ENCODE measurements at places on chromosomes 12 and 14.

DNA sequence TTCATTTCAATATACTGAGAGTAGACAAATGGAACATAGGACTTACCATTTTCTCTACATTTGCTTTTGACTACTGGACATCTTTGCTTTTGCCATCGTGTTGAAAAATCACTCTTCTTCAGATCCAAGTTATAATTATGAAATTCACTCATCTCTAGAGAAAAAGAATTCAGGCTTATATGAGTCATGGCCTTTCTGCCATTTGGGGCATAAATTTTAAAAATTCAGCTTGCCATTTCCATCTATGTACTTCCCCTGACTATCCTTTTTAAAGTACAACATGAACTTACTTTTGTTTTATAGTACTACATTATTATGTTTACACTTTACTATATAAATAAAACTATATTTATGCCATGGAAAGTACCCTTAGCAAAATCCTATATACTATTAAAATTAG is 3.0 kb downstream of the KLRK1 start:
- DNase-seq, result no peak

GRCh38 chr12:113088037-113088436 is 31.5 kb downstream of the DTX1 start:
- no peak for DNase-seq

GRCh38 chr14:89226801-89227495 is 190.1 kb downstream of the FOXN3 start:
- no peak for DNase-seq

- DNase-seq, result no peak
Observed at GRCh38 chr12:113471619-113472171, at the start of gene LHX5. TSS of gene LHX5 (minus strand) at chr12:113471871. CDS start at chr12:113471498, 373 bp downstream.

DNA sequence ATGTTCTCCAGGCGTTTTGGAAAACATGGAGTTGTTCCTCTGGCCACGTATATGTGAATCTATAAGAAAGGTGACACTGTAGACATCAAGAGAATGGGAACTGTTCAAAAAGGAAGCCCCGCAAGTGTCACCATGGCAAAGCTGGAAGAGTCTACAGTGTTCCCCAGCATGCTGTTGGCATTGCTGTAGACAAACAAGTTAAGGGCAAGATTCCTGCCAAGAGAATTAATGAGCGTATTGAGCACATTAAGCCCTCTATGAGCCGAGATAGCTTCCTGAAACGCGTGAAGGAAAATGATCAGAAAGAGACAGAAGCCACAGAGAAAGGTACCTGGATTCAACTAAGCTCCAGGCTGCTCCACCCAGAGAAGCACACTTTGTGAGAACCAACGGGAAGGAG is 92.5 kb upstream of the EIF5 start:
- DNase-seq, result no peak

- DNase-seq, result no peak
Observed at GRCh38 chr14:60064491-60065072, 27.1 kb upstream of the PCNX4 start.

- DNase-seq, result no peak
Observed at GRCh38 chr12:125202421-125202820, 137.2 kb downstream of the AACS start.

GRCh38 chr14:87002776-87003175 is 990.2 kb downstream of the GALC start:
- no peak for DNase-seq

DNA sequence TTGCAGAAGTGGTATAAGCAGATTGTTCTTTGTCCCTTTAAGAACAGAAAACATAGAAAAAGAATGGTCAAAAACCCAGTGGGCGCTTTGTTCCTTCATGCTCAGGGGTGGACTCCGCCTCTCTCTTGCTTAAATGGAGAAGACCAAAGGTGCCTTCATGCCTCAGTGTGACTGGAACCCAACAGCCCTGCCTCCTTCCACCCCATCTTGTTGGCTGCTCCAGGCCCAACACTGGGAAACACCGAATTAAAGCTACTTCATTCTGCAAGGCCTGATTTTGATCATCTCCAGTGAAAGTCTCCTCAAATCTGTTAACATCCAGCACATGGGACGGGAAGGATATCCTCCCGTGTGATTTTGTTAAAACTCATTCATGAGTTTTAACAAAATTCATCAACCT is 103.7 kb downstream of the BCL11B start:
- DNase-seq, result no peak

- no peak for DNase-seq
Observed at GRCh38 chr12:51196547-51196946, 21.3 kb downstream of the POU6F1 start.

DNA sequence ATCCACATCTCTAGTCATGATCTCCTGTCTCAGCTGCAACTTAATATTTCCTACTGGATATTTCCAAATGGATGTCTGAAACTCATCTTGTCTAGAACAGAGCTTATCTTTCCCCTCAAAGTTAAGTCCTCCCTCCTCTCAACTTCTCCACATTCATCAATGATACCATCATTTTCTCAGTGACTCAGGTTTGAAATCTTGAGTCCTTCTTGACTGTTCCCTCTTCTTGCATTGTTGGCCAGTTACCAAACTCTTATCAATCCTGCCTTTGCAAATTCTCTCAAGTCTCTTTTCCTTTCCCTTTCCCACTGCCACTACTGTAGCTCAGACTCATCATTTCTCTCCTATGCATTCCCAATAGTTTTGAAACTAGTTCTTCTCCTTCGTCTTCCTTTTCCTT is 14.3 kb upstream of the CHURC1 start:
- no peak for DNase-seq

- no peak for DNase-seq
Observed at GRCh38 chr14:61472011-61472672, 150.8 kb downstream of the PRKCH start.

DNA sequence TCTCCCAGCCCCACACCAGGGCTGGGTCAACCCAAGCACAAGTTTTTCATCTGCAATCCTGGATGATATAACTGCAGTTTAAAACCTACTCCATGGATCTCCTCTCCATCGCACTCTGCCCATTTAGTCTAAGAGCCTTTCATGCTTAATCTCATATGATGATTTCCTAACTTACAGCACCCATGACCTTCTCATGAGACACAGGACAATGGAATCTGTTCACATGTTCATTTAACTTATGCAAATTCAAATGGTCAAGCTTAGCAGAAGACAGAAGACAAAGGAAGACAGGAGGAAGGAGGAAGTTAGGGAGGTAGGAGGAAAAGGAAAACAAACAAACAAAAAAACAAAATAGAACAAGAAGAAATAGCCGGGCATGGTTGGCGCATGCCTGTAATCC is 64.6 kb upstream of the PNMA1 start:
- DNase-seq, result no peak

DNA sequence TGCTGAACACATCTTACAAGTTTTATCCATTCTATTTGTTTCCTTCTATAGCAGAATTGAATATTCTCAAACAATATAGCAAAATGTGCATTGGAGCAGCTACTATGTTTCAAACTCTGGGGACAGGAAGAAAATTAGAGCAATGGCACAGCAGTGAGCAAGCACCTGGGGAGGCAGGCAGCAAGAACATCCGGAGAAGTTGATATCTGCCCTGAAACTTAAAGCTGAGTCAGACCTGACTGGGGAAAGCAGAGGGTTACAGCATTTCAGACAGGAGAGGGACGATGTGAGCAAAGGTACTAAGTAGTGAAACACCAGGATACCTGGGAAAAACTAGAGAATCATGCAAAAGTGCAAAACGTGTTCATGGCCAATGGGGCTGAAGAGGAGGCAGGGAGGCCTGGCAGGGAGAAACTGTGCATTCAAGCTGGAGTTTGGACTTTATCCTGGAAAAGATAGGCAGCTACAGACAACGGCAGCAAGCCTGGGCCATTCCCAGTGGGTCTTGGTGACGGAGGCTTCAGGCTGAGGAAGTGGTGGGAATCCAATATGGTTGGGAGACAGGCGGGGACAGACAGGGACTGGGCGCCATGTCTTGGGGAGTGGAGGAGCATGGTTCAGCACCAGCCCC is 118.0 kb upstream of the CDKN3 start:
- DNase-seq, result no peak

DNA sequence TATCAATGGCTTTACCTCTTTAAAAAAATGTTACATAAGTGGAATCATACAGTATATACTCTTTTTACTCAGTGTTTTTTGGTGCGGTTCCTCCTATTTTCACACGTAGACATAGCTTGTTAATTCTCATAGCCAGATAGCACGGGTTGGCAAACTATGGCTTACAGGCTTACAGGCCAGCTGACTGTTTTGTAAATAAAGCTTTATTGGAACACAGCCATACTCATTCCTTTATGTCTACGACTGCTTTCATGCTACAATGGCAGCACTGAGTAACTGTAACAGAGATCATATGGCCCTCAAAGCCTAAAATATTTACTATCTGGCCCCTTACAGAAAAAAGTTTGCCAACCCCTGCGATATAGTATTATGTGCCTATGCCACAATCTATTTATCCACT is 5.8 kb upstream of the DAAM1 start:
- DNase-seq, result no peak

GRCh38 chr14:23829736-23830471 is 123.7 kb upstream of the DHRS4 start:
- no peak for DNase-seq

- no peak for DNase-seq
Observed at GRCh38 chr14:31484754-31485153, 3.1 kb downstream of the GPR33 start.

DNA sequence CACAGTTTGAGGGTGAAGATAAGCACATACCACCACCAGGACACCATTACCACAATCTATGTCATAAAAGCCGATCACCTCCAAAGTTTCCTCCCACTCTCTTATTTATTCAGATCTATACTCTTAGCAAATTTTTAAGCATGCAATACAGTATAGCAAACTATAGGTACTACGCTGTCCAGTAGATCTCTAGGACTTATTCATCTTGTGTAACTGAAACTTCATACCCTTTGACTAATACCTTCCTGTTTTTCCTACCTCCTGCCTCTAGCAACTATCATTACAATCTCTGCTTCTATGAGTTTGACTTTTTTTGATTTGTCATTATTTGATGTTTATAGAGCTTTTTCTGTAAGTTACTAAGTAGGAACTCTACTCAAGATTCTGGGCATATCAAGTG is 84.5 kb upstream of the MANSC4 start:
- no peak for DNase-seq

GRCh38 chr12:94401326-94401725 is 58.3 kb downstream of the CEP83 start:
- DNase-seq, result no peak

- no peak for DNase-seq
Observed at GRCh38 chr14:68979722-68980451, 785 bp upstream of the ACTN1 start.

DNA sequence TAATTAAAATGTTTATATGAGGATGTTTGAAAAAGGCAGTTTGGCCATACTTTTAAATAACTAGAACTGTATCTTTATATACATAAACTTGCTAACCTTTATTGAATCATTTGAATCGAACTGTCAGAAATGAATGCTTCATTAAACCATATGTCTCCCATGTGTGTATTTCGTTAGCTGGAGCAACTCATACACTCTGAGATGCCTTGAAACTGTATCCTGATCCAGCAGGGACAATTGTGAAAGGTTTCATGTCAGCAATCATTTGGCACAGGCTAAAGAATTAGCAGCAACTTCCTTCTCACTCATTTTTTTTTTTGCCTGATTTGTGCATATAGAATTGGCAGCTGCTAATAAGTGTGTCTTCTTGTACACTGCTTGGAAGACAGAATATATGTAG is 109.9 kb downstream of the NAV3 start:
- no peak for DNase-seq

- no peak for DNase-seq
Observed at GRCh38 chr14:99945732-99946651, 119.2 kb upstream of the EVL start.

GRCh38 chr12:2979806-2980205 is 20.6 kb downstream of the TEAD4 start:
- no peak for DNase-seq

DNA sequence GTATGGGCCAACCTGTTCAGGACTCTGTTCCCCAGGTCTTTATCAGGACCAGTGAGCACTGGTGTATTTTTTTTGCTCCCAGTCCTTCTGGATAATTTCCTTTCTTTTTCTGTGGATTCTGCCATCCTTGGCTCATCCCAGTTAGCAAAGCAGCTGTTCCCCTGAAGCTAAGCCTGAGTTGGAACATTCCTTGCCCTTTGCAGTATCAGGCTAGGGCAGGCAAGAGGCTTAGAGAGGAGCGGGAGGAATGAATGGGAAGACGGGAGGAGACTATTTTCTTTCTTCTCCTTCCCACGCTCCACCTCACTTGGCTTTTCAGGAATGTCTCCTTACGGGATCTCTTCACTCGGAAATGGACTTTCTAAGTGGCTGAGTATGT is 29.2 kb downstream of the ERG28 start:
- no peak for DNase-seq

GRCh38 chr12:3833670-3834310 is 39.4 kb downstream of the PARP11 start:
- no peak for DNase-seq
